ENCODE measurements at places on chromosomes 2 and 18.

DNA sequence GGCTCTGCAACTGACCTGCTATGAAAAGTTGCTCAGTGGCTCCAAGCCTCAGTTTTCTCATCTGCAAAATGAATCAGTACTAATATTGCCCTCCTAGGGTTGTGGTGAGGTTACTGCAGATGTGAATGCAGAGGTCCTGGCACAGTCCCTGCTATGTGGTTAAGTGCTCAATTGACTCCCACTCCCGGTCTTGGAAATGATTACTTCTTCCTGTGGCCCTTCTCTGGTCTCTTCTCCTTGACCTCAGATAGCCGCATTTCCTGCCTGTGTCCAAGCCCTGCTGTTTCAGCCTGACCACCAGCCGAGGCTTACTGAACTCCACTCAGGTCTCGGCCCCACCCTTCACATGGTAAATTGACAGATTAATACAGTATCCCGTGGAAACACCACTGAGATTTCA, 26.3 kb downstream of the CNGA3 start:
- DNase-seq: no peak

GRCh38 chr2:25250331-25251070, 82.1 kb upstream of the POMC start:
- no peak for DNase-seq

GRCh38 chr2:42169874-42170521, 845 bp downstream of the EML4 start:
- DNase-seq: no peak

- DNase-seq: no peak
Measured at GRCh38 chr2:160731415-160731814, 237.8 kb upstream of the RBMS1 start.

DNA sequence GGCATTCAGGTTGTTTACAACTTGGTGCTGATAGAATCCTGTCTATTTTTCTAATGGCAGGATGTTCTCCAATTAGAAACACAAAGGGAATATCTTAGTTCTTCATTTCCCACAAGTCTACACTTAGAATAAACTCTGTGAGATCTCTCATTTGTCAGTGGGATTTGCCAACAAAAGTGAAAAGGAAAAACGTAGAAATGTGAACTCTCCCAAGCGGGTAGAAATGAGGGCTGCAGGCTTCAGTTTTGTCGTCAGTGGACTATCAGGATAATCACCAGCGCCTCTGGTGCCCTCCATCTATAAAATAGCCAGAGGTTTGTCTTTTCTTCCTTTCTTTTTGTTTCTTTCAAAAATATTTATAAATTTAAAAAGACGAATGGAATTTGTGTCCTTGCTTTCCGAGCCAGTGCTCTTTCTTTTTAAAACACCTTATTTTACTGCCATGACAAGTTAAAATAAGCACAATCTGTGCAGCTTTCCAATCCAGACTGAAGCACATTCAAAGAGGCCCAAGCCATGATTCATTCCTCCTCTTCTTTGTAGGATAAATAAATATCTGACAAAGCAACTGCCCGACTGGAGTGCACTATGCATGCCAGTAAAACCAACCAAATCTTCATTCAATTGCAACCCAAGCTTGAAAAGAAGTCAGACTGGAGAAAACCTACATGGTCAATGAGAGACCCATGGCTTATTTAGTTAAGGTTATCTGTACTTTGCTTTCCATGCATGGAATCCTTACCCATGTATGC, 185.8 kb downstream of the ANKRD44 start:
- no peak for DNase-seq

DNA sequence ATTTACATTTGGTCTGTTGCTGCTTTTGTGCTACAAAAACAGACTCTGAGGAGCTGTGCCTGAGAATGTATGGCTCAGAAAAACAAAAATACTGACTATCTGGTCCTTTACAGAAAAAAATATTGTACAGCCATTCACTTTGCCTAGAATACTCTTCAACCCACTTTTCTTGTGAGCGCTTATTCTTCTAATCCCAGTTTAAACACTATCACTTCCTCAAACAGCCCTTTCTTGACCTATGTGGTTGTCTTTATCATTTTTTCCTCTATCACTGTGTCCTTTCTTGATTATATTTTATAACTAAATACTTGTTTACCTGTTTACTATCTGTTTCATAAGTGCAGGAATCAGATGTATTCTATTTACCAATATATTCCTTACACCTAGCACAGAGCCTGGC, 33.5 kb downstream of the CUL3 start:
- DNase-seq: no peak

DNA sequence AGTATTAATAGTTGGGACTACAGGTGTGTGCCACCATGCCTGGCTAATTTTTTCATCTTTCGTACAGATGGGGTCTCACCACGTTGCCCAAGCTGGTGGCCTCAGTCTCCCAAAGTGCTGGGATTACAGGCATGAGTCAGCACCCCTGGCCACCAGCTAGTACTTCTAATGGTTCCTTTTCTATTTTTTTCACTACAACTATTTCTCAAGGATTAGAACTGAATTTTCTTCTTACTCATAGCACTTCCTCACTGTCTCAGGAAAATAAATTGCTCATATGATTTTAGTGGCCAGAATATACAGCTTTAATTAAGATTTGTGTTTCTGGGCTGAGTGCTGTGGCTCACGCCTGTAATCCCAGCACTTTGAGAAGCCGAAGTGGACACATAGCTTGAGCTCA, 43.2 kb upstream of the SOS1 start:
- DNase-seq: no peak

- DNase-seq: no peak
Measured at GRCh38 chr18:35387152-35387571, 10.0 kb upstream of the ZNF396 start.

DNA sequence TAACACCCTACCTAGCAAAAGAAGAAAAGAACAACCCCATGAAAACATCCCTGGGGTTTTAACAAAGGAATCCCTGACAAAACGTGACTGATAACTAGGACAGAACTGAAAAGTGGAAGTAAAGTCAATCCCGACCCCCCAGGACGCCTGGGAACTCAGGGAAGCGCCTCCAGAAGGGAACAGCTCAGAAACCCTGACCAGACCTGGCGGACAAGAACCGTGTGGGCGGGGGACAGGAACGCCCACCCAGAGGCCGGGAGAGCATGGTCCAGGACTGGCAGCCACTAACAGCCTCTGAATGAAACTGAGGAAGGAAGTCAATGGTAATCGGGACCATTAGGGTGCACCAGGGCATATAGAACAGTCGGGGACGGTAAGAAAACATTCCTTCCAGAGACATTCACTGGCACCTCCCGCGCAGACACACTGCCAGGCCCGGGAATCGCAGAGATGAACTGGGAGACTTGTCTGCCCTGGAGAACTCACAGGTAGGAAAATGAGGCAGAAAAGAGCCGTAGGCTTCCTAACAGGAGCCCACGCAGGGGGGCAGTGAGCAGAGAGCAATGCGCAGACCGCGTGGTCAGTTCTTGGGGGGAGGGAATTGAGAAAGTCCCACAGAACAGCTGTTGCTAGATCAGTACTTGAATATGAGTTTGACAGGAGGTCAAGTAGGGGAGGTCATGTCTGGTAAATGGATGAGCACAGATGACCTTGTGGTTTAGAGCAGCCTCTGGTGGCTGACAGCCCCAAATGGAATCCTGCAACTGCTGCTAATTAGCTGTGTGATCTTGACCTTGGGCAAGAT, 1.3 kb upstream of the TBC1D8 start:
- no peak for DNase-seq

GRCh38 chr2:230408244-230408842, 7.7 kb upstream of the SP100 start:
- DNase-seq: no peak

- DNase-seq: no peak
Measured at GRCh38 chr2:223523551-223524001, 78.6 kb downstream of the SCG2 start.

DNA sequence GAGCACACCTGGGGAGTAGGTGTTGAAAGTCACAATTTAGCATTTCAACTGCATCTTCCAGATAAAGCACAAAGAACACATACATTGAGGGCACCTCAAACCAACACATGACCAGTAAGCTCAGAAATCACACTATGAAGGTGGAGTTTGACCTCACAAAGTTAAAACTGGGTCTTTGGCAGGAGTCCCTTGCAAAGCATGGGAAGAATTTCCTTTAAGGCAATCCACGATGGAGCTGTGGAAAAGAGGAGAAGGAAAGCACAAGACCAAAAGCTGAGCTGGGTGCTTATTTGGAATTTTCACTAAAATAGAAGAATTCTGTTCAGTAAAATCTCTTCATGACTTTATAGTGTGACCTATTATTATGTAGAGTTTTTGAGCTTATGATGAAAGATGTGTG, 212.9 kb upstream of the APCDD1 start:
- DNase-seq: no peak

- no peak for DNase-seq
Measured at GRCh38 chr2:195587966-195588365, 69.1 kb upstream of the SLC39A10 start.

GRCh38 chr2:171279983-171280790, 119.5 kb upstream of the TLK1 start:
- no peak for DNase-seq

DNA sequence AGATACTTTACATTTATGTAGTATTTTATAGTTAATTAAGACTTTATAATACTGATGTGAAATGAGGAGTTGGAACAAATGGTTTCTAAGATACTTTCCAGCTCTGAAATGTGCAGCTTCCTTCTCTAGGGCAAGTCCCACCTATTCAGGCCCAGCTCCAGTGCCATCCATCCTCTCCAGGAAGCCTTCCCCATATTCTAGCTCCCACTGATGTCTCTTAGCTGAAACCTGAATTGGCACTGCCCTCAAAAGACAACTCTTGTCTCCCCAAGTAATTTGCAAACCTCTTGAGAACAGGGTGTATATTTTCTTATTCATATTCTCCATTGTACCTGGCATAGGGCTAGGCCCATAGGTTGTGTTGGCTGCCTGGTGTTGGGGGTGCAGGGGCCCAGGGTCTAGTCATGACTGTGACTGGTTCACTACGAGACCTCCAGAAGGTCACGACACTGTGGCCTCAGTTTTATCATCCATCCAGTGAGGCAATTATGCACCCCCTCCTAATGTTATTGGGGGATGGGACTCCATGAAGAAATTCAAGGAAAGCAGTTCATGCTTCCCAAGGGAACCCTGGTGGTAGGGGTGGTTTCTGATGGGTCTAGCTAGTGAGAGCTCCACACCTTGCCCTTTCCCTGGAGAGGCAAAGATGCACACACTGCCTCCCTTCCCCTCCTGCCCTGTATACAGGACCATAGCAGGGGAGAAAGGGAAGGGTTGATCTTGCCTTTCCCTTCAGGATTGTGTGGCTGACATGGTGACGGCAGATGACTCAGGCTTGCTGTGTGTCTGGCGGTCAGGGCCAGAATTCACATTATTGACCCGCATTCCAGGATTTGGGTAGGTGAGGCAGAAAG, 2.8 kb downstream of the WDR54 start:
- DNase-seq: no peak

GRCh38 chr2:10939058-10939457, 27.3 kb downstream of the KCNF1 start:
- DNase-seq: no peak

DNA sequence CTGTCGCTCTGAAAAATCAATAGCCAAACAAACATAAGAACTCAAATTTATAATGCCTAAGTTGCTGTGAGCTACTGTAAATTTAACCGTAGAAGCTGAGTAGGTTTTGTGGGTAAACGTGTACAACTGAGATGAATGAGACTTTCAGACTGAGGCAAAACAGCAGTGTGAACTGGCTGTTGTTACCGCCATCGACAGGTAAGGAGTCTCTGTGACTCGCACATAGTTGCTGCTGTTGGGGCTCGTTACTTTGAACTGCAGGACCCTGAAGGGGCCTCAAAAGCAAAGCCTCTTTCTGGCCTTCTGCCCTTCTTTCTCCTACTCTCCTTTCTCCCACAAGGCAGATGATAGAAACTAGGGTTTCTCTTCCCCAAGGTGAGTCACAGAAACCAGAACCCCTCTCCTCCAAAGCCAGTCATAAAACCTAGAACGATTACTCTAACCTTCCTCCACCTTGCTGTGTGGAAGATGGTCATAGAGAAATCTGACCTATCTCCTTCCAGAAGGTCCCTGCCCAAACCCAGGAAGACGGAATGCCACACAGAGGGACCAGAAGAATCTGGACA, 101.2 kb downstream of the DLGAP1 start:
- no peak for DNase-seq

DNA sequence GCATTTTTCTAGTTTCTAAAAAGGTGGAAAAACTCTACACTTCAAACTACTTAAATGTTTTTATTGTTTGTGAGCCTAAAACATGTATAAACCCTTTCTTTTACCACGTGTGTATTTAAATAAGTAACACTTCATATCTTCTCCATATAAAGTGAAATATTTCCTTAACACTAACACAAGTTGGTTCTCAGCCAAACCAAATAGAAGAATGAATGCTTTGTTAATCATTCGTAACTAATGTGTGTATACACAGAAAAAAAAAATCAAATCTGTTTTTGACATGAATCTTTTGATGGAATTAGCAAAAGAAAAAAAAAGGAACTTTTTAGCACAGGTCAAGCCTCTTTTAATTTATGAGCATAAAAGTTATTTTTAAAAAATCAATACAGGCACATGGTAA, 89.3 kb downstream of the EHBP1 start:
- no peak for DNase-seq

- DNase-seq: no peak
Measured at GRCh38 chr2:71277536-71278103, 50.7 kb upstream of the PAIP2B start.

DNA sequence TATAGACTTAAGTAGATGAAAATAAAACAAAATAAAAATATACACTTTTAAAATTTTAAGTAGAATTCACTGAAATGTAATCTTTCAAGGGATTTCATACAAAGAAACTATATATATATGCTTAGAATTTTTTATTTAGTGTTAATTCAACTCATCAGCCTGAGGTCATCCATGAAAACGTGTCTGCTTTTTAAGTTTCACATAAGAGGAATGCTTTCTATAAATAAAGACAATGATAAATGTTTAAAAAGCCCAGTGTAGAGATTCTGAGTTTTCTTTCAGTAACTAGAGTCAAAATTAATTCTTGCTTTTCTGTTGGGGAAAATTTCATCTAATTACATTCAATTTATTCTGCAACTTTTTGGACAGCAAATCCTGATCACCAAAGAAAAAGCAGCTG, 213.3 kb downstream of the MBD5 start:
- no peak for DNase-seq

DNA sequence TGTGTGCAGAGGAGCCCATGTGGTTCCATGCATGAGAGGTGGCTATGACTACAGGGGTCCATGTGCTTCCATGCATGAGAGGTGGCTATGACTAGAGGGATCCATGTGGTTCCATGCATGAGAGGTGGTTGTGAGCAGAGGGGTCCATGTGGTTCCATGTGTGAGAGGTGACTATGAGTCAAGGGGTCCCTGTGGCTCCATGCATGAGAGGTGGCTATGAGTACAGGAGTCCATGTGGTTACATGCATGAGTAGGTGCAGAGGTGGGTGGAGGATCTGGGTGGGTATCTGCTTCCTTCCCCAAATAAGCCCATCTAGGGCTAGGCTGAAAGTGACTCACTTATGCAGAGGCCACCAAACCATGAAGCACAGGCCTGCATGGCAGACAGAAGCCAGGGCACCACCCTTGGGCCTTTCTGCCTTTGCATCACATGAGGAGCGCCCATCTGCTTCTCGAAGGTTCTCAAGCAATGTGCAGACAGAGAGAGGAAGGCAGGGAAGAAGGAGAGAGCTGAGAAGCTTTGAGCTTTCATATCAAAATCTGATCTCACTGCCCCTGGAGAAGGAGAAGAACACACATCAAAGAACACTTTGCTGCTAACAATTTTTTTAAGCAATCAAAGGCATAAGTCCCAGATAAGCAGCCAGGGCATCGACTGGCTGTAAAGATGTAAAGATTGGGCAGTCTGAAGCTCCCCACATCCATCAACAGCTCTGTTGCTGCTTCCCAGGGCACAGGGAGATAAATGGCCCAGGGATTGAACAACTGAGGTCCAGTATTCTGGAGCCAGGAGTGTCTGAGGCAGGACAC, 137.6 kb downstream of the TNS1 start:
- DNase-seq: no peak

- no peak for DNase-seq
Measured at GRCh38 chr18:37540424-37541138, 25.0 kb downstream of the CELF4 start.

All from stimulated activated CD4-positive, alpha-beta T cell treated with anti-CD3 and anti-CD28 coated beads, Interleukin-1b, Interleukin-23, amount 100 ng/mL, for 1 hour (primary cell).